Effector memory CD8-positive, alpha-beta T cell (primary cell): ENCODE measurements at places on chromosomes 4 and X.
A peak's percentile ranks its signal among the peaks of the same experiment; 100 is the strongest.

DNA sequence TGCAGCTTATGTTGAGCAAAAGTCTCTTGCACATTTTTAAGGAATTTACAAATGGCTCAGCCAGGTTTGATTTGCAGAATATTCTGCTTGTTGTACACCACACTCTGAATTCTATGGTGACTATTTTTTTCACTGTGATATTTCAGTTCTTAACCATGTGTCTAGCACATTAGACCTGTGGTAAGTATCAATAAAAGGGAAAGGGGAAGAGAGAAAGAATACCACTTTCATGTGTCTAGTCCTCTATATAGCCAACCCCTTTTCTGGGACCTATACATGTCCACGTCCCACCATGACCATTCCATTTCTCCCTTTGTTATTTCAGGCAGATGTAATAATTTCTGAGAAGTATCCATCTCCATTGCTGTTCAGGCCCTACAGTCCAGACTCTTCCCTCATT is 121.3 kb upstream of the PNPLA4 start:
- no peak overlapping the region for H3K27ac ChIP-seq
- H3K4me1 ChIP-seq: no peaks in the 10 kb centered on the region
- no peak for DNase-seq
- H3K36me3 ChIP-seq: no peaks in the 10 kb centered on the region
- no peak overlapping the region for H3K4me3 ChIP-seq
- no peaks in the 10 kb centered on the region for H3K27me3 ChIP-seq

DNA sequence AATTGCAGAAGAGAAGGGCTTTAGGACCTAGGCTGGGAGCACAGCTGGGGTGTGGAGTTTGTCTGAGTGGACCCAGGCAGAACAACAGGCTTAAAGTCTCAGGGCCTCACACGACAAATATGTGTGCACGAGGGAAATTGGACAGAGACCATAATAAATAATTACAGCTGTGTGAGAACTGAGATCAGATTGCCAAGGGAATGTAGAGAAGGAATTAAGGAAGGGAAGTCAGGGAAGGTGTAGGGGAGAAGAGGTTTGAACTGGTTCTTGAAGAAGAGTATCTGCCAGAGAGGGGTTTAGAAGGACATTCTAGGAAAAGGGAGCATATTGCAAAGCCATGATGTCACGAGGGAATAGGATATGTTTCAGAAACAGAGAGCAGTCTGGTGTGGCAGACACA is 120.7 kb upstream of the TSPAN5 start:
- H3K36me3 ChIP-seq: no peaks in the 10 kb centered on the region
- no peak overlapping the region for H3K27ac ChIP-seq
- peaks cover 16% of the 10 kb centered on the region for H3K27me3 ChIP-seq
- H3K4me3 ChIP-seq: no peak overlapping the region
- H3K4me1 ChIP-seq: no peaks in the 10 kb centered on the region
- no peak for DNase-seq

GRCh38 chr4:8285976-8286718 is 16.6 kb downstream of the HTRA3 start:
- H3K36me3 ChIP-seq: no peaks in the 10 kb centered on the region
- H3K4me3 ChIP-seq: no peak overlapping the region
- no peaks in the 10 kb centered on the region for H3K4me1 ChIP-seq
- H3K27ac ChIP-seq: no peak overlapping the region
- peaks cover 6% of the 10 kb centered on the region for H3K27me3 ChIP-seq

DNA sequence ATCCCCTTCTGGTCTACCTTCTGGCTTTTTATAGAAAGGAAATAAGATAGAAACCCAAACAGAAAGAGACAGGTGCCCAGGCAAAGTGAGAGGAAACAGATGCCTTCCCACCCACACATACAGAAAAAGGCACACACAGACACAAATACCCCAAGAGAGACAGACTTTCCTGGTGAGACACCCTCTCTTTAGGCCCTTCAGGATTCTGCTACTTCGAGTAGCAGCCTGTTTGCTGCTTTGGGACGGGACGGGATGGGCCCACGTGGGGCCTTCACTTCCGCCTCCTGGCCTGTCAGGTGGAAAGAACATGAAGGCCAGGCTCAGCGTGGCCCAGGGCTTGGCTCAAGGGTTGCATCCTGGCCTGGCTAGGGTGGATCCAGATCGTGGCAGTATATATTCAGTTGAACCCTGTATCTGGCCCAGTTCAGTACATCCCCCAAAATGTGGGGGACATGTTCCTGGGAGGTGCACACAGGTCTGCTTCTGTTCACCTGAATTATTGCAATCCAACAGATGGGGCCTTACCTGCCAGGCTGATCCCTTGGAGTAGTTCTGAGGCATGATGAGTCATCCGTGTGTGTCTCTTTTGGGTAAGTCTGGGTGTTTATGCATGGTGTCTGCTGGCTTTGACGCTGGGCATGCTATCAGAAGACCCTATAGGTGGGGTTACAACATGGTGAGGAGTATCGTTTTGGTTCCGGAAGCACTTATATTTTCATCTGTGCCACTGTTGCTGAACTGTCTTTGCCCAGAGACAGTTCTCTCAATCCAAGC is 2.4 kb downstream of the ZNF275 start:
- H3K4me1 ChIP-seq: peaks cover 34% of the 10 kb centered on the region
- peak overlapping the region; percentile 71 for H3K4me3 ChIP-seq
- no peaks in the 10 kb centered on the region for H3K27me3 ChIP-seq
- DNase-seq: no peak
- H3K36me3 ChIP-seq: peaks cover 4% of the 10 kb centered on the region

DNA sequence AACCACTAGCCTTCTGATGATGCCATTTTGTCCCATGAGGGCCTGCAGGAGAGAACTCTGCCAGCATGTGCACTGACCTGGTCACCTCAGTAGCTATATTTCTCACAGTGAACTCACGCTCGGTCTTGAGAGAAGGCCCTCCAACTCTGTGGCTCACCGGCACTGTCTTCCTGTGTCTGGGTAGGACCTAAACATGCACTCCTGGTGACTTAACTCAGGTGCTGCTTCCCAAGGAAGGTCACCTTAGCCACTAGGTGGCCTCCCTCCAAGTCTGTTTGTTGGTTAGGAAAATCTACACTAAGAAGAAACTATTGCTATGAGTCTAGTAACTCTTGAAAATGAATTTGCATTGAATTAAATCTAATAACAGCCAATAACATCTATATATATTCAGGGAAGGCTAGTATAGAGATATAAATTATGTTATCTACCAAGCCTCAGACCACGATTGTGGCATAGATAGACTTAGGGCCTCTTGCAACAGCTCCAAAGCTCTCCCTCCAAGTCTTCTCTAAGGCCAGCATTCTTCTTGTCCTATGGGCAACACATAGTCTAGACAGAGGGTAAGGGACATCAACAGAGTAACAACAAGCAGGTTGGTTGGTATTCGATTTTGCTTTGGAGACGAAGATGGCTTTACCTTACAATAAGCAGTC is 24.7 kb downstream of the TLR10 start:
- DNase-seq: no peak
- no peak overlapping the region for H3K27ac ChIP-seq
- H3K27me3 ChIP-seq: peaks cover 11% of the 10 kb centered on the region
- no peaks in the 10 kb centered on the region for H3K36me3 ChIP-seq

- peak overlapping the region; percentile 91 for H3K4me3 ChIP-seq
- H3K27me3 ChIP-seq: no peaks in the 10 kb centered on the region
- peaks cover 43% of the 10 kb centered on the region for H3K4me1 ChIP-seq
- H3K36me3 ChIP-seq: peaks cover 11% of the 10 kb centered on the region
- peak overlapping the region; percentile 95 for H3K27ac ChIP-seq
These were observed 329 bp downstream of the TBC1D14 start for GRCh38 chr4:6909970-6910339.

- no peak overlapping the region for H3K27ac ChIP-seq
- no peaks in the 10 kb centered on the region for H3K36me3 ChIP-seq
- no peaks in the 10 kb centered on the region for H3K27me3 ChIP-seq
- no peaks in the 10 kb centered on the region for H3K4me1 ChIP-seq
These were observed 240.0 kb downstream of the ARAP2 start for GRCh38 chr4:36004204-36004851.

GRCh38 chrX:9048801-9049200 is 14.9 kb upstream of the FAM9B start:
- H3K4me3 ChIP-seq: no peak overlapping the region
- no peaks in the 10 kb centered on the region for H3K4me1 ChIP-seq
- no peaks in the 10 kb centered on the region for H3K27me3 ChIP-seq
- H3K36me3 ChIP-seq: no peaks in the 10 kb centered on the region
- H3K27ac ChIP-seq: no peak overlapping the region

- no peak for DNase-seq
- H3K27ac ChIP-seq: no peak overlapping the region
- no peaks in the 10 kb centered on the region for H3K27me3 ChIP-seq
- no peak overlapping the region for H3K4me3 ChIP-seq
These were observed 148.8 kb downstream of the APBB2 start for GRCh38 chr4:41065434-41066006.

DNA sequence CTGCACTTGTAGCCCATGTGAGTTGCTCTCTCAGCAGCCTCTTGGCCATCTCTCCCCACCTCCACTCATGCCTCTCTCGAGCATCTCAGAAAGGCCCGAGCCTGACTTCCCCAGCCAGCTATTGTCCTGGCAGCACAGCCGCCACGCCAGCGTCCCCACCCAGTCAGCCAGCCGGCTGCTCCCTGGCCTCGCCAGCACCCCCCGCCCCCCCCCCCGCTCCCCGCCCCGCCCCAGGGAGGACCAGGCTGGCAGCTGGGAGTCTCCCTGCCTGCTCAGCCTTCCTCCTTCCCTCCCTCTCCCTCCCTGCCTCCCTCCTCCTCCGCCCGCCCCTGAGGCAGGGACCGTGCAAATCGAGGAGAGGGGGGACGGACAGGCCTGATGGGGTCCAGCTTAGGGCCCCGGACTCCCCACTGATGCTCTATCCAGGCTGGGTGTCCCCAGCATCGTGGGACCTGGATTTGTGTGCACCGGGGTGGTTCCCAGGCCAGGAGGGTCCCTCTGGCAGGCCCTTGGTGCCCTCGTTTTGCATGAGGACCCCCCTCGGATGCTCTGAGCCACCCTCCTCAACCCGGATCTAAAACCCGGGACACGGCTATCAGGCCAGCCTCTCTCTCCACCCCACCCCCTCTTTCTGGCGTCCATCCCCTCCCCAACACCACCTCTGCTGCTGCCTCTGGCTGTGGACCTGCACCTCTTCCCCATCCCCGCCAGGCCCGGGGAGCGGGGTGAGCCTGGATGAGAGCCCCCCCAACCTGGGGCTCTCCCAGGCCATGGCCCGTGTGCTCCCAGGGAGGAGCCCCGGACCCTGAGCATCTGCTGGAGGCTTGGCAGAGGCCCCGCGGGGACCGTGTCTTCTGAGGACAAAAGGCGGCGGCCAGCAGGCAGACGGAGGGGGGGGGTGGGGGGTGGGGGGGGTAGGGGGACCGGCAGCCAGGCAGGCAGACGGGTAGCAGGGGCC is at the start of gene GPR173:
GPR173 (plus strand) TSS at position 621 of the 958 bp plus-strand sequence. CDS start 27,833 bp downstream, outside the sequence.
- no peak for DNase-seq
- H3K36me3 ChIP-seq: no peaks in the 10 kb centered on the region
- no peak within 1 kb of the TSS for H3K27ac ChIP-seq
- peaks cover 13% of the 10 kb centered on the region for H3K27me3 ChIP-seq
- H3K4me3 ChIP-seq: no peak within 1 kb of the TSS
- no peaks in the 10 kb centered on the region for H3K4me1 ChIP-seq

DNA sequence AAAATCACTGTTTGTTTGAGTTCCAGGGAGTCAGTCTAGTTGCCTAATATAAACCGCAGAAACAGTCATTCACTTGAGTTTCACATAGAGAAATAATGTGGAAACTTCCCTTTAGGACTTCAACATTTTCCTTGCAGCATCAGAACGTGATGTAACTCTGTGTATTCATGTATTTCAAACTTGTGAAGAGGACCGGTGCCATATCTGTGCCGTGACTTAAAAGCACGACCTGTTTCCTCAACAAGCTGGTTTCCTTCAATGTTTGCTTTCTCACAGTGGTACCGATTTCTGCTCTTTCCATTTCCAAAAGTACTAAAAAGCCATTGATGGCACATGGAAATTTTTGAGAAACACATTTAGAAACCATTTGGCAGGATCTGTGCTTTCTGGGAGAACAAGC is 166.6 kb upstream of the RAPGEF2 start:
- H3K4me1 ChIP-seq: no peaks in the 10 kb centered on the region
- H3K36me3 ChIP-seq: no peaks in the 10 kb centered on the region
- no peaks in the 10 kb centered on the region for H3K27me3 ChIP-seq
- no peak overlapping the region for H3K4me3 ChIP-seq
- DNase-seq: no peak
